ENCODE measurements at places on chromosomes 2 and 18. TPM values are rescaled to one million over a fixed set of nuclear protein-coding genes. Genes with fewer than 3 reads are reported as not detected.

DNA sequence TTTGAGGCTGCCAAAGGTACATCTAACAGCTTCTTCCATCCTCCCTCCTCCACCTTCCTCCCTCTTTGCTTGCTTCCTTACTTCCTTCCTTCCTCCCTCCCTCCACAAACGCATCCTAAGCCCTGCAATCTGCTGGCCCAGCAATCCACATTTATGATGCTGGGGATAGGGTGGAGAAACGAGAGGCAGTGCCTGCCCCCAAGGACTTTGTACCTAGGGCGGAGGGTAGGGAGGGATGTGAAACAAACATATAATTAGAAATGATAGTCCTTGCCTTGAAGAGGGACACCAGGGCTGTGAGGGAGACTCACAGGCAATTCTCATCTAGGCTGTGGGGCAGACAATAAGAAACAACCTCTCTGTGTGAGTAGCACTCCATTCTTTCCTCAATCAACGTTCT, 188.3 kb downstream of the ANKRD30B start:
- DNase-seq: no peak

- no peak for DNase-seq
Measured at GRCh38 chr2:123566291-123566946, 458.7 kb upstream of the CNTNAP5 start.

GRCh38 chr2:166610180-166610912, 116.3 kb upstream of the SCN7A start:
- DNase-seq: no peak

- no peak for DNase-seq
Measured at GRCh38 chr2:160574468-160575140, 81.0 kb upstream of the RBMS1 start.

DNA sequence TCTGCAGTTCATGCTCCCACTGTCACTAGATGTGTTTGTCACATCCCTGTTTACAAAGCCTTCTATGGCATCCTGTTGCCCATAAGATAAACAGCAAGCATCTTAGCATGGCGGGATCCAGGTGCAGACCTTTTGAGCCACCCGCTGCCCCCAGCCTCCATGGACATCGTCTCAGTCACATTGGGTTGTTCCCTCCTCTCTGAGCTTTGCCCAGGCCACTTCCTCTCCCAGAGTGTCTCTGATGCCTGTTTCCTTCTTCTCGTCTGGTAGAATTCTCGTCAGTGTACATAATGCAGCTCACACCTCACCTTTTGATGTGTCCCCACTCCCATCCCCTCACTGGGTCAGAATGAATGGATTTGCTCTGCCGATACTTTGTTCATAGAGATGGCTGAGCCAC, 239.0 kb upstream of the APCDD1 start:
- DNase-seq: no peak

DNA sequence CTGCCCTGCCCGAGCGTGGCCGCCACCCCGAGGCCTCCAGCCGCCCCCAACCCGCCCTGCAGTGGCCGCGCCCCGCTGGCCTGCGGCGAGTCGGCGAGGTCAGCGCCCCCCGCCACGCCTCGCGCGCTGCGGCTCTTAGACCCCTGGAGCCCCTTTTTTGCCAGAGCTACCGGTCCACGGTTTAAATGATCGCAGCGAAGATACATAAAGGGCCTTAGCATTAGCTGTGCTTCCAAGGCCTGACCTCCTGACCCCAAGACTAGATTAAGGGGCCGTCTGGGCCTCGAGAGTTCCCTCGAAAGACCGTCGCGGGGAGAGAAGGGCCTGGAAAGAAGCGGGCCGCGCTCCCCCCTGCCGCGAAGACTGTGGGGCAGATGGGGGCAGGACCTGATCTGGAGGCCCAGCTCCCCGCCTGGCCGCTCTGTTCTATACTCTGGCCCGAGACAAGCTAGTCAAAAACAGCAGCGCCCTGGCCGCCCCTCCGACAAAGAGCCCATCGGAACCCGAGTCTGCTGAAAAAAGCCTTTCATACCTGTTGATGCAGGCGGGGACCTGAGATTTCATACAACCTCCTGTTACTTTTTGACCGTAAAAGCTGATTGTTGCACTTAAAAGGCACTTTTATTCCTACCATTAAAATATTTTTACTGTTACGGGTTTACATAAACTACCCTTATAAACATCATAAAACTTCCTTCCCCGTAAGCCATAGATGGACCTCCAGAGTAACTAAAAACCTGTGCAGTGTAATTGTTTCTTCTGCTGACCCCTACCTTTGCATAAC, 68.7 kb upstream of the PSMD14 start:
- DNase-seq: no peak

The ACSL3 gene
- 79.4 TPM for total RNA-seq

The LIPG gene
- 0.88 TPM for total RNA-seq

The LRRTM1 gene
- not detected for total RNA-seq

Measured in activated T-helper 1 cell treated with anti-CD3 and anti-CD28 coated beads, Interleukin-12 subunit alpha, Interleukin-12 subunit beta, Interleukin-2, Interleukin-4 antibody, amounts not matched to agents 30 ng/mL and 10 ng/mL and 1 ng/mL, durations not matched to agents 14 hours and 24 hours and 36 hours (primary cell).